ENCODE measurements at places on chromosomes 1 and 21. TPM values are rescaled to one million over a fixed set of nuclear protein-coding genes. Genes with fewer than 3 reads are reported as not detected.

The DCST2 gene
- total RNA-seq = not detected

The ZSCAN20 gene
- total RNA-seq = 6.9 TPM

The PAPPA2 gene
- 5.2 TPM for total RNA-seq

The PTGER3 gene
- 1.2 TPM for total RNA-seq

The CYP4A22 gene
- total RNA-seq = not detected

The KCNK1 gene
- total RNA-seq = 3.0 TPM

The VANGL2 gene
- total RNA-seq = 19.4 TPM

The KPNA6 gene
- 26.3 TPM for total RNA-seq

The SYT6 gene
- total RNA-seq = 13.5 TPM

The OR10T2 gene
- total RNA-seq = not detected

The RNF207 gene
- 6.1 TPM for total RNA-seq

The FBLIM1 gene
- 8.4 TPM for total RNA-seq

The LACTBL1 gene
- not detected for total RNA-seq

The SHISA4 gene
- total RNA-seq = 17.2 TPM

The MPL gene
- total RNA-seq = not detected

The PLA2G2E gene
- not detected for total RNA-seq

The PHLDA3 gene
- total RNA-seq = 7.1 TPM

The PGLYRP3 gene
- not detected for total RNA-seq

The NTMT2 gene
- total RNA-seq = 0.49 TPM

The RPAP2 gene
- total RNA-seq = 16.2 TPM
